ENCODE measurements at places on chromosomes 11 and 22.

- no peak for DNase-seq
Observed at GRCh38 chr11:101748572-101749344, 165.0 kb upstream of the TRPC6 start.

DNA sequence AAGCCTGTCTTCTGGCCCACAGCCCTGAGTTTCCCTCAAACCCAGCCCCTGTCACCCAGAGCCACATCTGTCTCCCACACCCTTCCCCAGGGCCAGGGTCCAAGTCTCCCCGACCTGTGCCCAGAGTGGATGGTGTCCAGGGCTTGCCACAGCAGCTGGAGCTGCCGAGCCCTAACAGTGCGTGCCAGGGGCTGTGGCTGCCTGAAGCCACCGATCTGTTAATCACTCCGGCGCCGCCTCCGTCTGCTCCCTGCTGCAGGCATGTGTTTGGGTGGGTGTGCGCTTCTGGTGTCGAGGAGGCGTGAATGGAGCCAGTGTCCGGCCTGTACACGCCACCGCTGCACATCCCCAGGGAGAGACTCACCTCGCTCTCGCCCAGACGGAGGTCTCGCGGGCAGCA is 26.1 kb downstream of the SHISAL1 start:
- DNase-seq, result no peak

DNA sequence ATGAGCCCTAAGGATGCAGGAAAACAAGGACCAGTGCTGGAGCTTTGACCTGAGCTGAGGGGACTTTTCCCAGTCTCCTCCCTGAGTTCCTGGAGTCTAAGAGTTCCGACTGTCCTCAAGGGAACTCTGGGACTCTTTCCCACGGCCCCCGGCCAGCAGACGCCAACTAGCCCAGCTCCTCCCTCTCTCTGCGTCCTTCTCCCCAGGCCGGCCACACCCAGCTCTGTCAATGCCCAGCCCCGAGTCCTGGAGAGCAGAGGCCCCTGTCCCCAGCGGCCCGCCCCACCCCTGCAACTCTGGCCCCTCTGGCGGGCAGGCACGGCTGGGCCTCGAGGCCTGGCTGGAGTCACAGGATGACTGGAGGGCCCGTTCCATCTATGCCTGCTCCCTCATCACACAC is 29.8 kb downstream of the NECTIN1 start:
- no peak for DNase-seq

DNA sequence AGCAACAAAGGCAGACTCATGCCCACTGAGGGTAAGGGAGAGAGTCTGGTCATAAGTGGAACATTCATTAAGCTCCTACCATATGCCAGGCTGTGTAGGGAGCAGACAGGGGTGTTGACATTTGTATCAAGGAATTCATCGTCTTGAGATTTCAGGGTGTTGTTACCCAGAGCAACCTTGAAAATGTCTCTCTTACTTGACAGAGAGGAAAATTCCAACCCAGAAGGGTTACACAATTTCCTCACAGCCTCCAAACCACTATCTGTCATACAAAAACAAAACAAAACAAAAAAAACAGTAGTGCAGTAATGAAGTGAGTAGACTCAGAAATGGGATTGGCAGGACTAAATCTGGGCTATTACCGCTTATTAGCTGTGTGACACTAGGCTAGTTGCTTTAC is 113.2 kb downstream of the MIAT start:
- no peak for DNase-seq

DNA sequence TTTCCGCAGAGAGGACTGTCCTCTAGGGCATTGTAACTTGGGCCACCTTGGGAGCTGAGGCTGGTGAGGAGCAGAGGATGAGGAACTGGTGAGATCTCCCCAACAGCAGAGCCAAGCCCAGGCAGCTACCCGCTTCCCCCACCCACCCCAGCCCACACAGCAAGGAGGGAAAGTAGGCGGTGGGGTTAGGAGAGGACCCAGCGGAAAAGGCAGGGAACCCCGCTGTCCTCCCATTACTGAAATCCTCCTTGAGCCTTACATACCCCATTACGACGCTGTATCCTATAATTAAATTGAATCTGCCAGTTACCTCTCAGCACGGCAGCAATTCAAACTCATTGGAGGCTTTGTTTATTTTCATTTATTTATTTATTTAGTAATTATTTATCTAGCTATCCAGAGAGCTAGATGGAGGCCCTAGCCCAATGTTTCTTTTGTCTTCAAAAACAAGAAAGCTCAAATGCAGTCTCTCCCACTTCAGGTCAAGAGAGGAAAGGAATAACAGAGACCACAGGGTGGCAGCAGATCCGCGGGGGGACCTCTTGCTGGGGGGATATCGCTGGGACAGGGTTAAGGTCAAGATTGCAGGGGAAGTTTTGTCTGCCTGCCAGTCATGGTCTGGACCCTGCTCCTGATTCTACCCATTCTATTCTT is 218.0 kb downstream of the ST3GAL4 start:
- no peak for DNase-seq

DNA sequence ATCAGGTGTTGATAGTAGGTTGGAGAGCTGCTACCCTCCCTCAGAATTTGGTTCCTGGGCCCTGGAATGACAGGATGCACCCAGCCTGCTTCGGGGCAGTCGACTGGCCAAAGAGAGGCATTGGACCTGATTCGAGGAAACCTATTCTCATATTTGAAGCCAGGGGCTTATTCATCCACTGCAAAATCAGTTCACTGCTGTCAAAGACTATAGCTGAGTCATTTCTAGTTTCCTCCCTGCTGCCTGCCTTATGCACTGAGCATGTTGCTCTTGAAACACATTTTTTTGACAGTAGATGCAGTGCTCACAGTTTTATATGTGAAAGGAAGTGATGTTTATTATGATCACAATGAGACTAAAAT is 565.4 kb downstream of the ETS1 start:
- no peak for DNase-seq

DNA sequence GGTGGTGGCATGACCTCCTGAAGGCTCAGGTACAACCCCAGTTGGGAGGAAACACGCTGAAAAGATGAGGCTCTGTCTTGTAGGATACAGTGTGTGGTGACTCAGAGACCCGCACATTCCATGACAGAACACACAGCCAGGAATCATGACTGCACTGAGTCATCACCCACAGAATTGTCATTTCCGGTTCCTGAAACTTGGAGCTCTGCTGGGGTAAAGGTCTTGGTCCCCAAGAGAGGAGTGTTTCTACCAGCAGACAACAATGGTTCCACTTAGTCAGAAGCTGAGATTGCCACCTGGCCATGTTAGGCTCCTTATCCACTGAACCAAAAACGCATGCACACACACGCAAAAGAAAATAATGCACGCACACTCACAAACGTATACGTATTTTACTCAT is 31.5 kb upstream of the CYB5R3 start:
- DNase-seq, result no peak

DNA sequence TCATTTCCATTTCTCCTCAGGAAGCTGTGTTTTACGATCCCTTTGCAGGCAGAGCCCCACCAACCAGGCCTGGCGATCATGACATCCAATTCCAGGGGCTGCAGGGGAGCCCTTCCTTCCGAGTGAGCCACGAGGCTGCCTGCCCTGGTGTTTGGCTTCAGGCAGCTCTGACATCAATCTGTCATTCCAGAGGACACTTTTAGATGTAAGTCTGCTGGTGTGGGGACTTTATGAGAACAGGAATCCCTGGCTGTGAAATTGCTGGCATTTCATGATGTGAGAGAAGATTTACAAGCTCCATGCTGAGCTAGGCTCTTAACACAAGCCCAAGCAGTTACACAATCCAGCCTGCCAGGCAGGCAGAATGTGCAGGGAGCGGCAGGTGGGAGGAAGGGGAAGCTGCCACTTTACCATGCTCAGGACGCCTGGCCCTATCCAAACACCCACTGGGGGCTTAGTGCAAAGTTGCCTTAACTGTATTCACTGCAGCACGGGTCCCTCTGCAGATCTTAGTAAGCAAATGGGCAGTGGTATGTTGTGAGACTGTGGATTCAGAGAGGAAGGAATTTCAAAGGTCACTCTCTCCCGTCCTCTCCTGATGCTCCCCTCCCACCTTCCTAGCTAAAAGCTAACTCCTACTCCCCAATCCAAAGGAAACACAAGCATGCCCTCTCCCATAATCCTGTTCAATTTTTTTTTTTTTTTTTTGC is 43.4 kb upstream of the MICAL2 start:
- DNase-seq, result no peak

DNA sequence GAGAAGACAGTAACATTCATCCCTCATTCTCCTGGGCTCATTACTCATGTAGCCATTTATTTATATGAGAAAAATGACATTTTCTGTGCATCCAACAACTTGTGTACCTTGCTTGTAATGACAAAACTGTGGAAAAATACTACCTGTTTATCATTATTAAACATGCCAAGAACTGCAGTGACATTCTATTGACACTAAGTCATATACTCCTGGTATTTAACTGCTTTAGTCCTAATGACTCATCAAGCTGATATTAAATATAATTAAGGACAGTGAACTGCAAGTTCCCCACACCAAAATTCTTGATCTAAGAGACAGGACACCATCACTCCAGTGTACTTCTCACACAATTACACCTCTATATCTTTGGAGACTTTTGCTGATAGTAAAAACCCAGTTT is 1328.7 kb upstream of the RAG2 start:
- no peak for DNase-seq

GRCh38 chr11:46527591-46528130 is 66.2 kb downstream of the AMBRA1 start:
- DNase-seq, result no peak

DNA sequence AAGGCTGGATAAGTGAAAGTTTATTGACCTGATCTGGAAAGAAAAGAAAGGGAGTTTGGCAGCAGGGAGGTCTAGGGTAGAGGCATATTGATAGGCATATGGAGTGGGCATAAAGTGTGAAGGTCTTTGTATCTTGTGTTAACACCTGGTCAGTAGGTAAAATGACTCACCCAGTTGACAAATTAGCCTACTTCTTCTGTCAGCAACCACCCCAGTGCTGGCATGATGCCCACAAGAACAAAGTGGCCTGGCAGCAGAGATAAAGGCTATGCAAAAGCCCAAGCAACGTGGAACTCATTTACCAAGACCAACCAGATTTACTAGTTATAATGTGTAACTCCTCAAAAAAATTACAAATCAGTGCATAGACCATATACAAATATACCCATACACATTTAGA is 4.9 kb downstream of the OR10A3 start:
- DNase-seq, result no peak

DNA sequence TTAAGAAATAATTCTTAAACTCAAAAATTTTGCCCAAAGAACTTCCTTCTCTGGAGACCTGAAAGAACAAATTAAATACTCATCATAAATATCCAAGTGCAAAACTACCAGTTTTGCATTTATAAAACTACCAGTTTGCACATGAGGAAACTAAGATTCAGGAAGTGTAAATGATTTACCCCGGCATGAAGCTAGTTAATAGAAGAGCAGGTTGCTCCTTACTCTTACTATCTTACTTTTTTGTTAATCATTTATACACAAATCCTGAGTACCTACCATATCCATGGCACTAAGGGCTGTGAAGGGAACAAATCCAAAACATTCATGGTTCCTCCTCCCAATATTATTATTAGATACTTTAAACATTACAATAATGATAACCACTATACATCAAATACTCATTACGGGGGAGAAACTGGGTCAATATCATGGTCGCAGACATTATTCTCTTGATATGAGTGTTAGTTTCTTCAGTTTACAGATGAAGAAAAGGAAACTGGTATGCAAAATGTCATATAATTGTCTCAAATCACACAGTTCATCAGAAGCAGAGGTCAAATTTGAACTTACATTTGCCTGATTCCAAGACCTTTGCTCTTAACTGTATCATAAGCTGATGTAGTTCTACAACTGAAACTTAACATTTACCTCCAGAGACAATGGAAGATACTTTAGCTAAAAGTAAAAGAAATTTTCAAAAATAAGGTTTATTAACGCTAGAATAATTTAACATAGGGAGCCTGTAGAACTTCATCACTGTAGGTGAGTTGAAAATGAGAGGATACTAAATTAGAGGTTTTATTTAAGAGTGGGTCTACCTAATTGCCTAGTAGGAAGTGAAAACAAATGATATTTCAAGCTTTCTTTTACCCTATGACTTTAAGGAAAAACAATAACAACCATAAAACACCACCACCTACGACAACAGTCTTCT is 74.5 kb downstream of the FAM76B start:
- DNase-seq, result no peak

- no peak for DNase-seq
Observed at GRCh38 chr11:107741044-107741823, 29.4 kb upstream of the SLN start.

- DNase-seq, result no peak
Observed at GRCh38 chr11:12137938-12138731, 27.7 kb downstream of the MICAL2 start.

DNA sequence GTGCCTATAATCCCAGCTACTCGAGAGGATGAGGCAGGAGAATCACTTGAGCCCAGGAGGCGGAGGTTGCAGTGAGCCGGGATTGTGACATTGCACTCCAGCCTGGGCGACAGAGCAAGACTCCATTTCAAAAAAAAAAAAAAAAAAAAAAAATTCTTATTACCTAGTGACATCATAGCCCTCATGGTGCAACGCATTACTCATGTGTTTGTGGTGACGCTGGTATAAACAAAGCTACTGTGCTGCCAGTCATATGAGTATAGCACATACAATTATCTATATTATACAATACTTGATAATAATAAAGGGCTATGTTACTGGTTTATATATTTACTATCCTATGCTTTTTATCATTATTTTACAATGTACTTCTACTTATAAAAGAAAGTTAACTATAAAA is 41.2 kb downstream of the OR2AT4 start:
- no peak for DNase-seq

DNA sequence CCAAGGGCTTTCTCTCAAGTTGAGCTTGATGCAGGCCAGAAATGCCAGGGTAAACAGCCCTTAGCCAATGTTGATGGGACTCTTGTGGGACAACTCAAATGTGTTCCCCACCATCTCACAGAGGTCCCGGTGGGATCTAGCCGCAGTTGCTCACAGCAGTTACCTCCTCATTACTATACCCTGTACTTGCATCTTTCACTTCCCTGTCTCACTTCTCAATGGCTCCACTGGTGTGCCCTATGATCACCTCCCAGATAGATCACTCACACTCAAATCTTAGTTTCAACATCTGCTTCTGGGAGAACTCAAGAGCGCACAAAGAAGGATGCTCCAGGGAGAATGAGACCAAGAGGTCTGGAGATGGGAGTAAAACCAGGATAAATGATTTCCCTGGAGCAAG is 47.0 kb downstream of the RCN1 start:
- no peak for DNase-seq

- no peak for DNase-seq
Observed at GRCh38 chr11:29900382-29900781, 116.4 kb downstream of the KCNA4 start.

GRCh38 chr11:67663532-67664212 is 10.8 kb downstream of the ALDH3B2 start:
- no peak for DNase-seq

GRCh38 chr11:7924536-7924935 is 6.5 kb downstream of the OR10A6 start:
- no peak for DNase-seq

GRCh38 chr11:119258983-119259382 is 52.8 kb downstream of the CBL start:
- no peak for DNase-seq

- DNase-seq, result no peak
Observed at GRCh38 chr22:17229991-17230630, 10.9 kb upstream of the ADA2 start.
